ENCODE measurements at places on chromosomes 4 and X.

- no peak for DNase-seq
These were observed 67.7 kb downstream of the MID1IP1 start for GRCh38 chrX:38868941-38869401.

DNA sequence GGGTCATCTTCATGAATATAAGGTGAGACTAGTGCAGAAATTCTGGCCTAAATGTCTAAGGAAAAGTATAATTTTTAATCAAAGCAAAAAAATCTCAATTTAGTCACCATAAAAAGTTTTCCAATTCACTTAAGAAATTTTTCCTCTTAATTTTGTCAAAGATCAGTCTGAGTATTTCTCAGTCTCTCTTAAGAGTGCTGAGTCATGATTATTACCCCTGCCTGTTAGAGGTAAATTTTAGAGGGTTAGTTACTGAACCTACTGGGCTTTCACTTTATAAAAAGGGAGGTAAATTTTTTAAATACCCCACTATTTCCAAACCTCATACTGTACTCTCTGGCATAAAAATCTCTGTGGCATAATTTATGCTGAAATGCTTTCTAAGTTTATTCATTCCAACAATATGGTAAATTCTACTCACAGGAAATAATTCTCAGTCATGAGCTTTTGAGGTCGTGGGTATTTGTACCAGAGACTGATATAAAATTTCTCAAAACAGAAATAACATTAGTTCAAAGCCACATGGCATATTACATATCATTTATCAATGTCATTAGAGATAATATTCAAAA, 122.4 kb downstream of the SLC39A8 start:
- no peak for DNase-seq

GRCh38 chr4:41217374-41217773, 3.0 kb upstream of the APBB2 start:
- no peak for DNase-seq

DNA sequence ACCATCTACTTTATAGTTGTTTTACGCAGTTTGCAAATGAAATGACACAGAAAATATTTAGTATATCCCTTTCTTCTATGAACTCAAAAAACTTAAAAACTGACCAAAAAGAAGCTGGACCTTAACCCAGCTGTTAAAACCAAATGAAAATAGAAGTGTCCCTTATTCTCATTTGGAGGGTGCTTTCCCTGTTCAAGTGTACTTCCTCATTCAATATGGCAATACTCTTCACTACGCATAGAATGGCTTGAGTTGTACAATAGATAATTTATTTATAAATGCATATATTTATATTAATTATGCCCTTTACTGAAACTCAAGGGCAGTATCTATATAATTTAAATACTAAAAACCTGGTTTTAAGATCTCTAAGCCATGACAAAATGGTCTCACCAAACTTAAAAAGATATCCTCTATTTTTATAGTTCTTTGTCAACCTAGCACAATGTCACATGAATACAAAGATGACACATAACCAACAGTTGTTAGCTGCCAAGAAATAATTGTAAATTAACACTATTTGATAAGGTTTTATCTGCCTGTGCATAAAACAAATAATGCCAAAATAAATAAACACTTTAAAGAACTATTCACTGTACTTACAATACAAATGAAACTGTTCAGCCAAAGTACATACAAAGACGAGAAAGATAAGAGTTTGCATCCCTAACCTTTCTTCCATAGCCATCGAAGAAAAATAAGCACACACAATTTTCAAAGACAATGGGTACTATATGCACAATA, 25.2 kb downstream of the YTHDC1 start:
- DNase-seq: no peak
